ENCODE measurements at places on chromosomes 4 and X.

GRCh38 chr4:15778289-15779241, at the start of gene CD38:
TSS of gene CD38 (plus strand) at chr4:15778328. CDS start at chr4:15778415, 87 bp downstream.
- no peak for DNase-seq

- no peak for DNase-seq
These were observed 25.9 kb downstream of the LIAS start for GRCh38 chr4:39484582-39485272.

DNA sequence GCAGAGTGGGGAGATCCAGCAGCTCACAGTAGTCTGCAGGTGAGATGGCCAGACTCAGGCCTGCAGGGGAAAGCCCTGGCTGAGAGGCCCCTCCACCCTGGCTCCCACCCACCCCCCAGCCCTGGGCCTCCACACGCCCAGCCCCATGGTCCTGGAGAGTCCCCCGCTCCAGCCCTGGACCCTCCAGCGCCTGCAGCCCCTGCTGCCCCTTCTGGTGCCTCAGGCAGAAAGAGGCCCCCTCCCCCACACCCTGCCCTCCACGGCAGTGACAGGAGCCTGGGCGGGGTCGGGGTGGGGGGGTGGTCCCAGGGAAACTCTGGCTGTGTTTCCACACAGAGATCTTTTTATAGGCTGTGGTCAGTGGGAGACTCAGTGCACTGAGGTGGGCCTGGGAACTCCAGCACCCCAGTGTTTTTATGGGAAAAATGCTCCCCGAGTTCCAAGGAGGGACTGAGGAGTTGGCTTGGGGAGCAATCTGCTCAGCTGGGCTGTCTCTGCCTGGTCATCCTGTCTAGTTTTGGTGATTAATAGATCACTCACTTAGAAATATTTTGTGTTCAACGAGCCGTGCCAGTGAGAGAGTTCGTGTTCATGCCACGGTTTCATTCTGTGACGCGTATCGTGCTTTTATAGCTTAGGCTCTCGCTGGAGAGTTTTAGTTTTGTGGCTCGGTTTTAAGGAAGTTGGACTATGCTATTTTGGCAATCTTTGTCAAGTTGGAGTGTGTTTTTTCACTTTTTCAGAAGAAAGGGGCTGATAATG, 53.1 kb upstream of the HGFAC start:
- no peak for DNase-seq

DNA sequence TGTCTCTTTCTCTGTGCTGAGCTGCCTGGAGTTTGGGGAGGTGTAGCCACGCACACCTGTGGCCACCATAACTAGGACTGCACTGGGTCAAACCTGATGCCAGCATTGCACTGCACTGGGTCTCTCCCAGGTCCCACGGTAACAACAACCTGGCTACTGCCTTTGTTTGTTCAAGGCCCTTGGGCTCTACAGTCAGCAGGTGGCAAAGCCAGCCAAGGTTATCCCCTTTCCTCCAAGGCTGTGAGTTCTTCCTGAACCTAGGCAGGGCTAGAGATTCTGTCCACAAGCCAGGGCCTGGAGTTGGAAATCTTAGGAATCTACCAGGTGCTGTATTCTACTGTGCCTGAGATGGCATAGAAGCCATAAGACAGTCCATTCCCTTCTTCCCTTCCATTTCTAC, 126.7 kb upstream of the MAGEE2 start:
- DNase-seq = no peak

DNA sequence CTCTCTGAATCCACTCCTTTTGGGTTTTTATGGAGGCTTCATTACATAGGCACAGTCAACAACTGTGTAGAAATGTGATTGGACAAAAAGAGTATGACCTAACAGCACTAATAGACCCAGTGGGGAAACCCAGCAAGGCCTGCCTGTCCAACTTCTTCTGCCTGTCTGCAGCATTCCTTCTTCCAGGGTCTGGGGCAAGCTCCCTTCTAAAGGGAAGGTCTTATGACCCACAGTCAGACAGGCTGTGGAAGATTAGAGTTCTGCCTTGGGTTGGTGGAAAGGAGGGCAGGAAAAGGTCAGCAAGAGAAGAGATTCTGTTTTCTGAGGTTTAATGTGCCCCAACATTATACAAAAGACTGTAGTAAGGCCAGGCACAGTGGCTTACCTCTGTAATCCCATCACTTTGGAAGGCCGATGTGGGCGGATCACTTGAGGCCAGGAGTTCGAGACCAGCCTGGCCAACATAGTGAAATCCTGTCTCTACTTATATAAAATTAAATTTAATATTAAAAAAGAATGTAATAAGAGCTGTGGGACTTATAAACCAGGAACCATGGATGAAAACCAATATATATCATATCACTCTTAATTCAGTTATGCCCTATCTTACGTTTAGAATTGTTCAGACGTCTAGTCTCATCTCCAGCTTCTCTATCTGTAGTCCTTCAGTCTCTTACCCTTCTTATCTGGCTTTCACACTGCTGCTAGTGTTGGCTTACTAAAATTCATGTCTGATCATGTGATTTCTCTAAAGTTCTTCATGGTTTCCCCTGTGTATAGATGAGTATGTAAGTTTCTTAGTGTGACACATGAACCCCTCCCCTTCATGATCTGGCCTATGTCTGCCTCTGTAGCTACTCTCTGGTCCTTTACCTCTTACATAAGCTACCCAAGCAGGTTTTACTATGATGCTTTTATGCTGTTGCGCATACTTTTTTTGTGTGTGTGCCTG, 6.2 kb downstream of the CLCN3 start:
- DNase-seq = no peak

DNA sequence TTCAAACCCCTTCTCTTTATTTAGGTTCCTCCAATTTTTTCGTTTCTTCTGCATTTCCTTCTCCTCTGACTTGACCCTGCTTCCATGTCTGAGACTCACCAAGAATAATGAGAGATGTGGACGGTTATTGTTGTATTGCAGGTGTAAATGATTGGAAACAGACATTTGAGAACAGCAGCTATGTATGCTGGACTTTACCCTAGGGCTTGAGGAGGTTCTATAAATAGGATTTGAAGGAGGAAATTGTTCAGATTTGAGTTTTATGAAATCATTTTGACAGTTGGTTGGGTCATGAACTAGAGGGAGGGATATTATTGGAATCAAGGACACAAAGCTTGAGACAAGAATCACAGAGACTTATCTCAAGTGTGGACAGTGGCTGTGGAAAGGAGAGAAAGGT, 614.6 kb upstream of the CPEB2 start:
- no peak for DNase-seq

- DNase-seq = no peak
These were observed 35.7 kb upstream of the FAM241A start for GRCh38 chr4:112109360-112110058.

- no peak for DNase-seq
These were observed 53.4 kb upstream of the TRPC3 start for GRCh38 chr4:122005064-122005755.

DNA sequence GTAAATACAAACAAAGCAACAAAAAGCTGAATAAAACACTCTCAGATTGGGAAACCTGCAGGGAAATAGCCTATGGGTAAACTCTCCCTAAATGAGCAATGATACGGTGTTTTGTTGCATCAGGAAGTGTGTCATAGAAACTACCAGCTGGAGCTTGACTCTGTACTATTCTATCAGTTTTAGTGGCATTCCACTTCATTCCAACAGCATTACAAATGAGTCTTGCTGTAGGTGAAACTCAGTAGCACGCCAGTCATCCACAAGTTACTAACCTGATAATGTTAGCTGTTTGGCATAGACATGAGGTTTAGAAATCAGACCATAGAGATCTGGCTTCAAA, 24.9 kb downstream of the FGFBP1 start:
- no peak for DNase-seq
